AG04450 (cell line): ENCODE measurements at places on chromosomes 2 and 18. TPM values are rescaled to one million over a fixed set of nuclear protein-coding genes. Genes with fewer than 3 reads are reported as not detected.

SYT4 gene
- polyA plus RNA-seq = not detected in 2 replicates

EFEMP1 gene
- 376 and 423 TPM in 2 replicates for polyA plus RNA-seq

DNA sequence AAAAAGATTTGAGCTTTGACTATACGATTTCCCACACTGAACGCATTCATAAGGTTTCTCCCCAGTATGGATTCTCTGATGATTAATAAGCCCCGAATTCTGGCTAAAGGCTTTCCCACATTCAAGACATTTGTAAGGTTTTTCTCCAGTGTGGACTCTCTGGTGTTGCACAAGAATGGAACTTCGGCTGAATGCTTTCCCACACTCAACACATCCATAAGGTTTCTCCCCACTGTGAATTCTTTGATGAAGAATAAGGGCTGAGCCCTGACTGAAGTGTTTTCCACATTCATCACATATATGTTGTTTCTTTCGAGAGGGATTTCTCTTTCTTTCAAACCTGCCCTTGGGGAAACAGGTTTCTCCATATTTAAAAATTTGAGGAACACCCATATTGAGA is 6.9 kb downstream of the ZNF24 start:
- no peak for DNase-seq

- no peak for DNase-seq
Measured at GRCh38 chr18:23924813-23925212, 89.7 kb upstream of the TTC39C start.

DNA sequence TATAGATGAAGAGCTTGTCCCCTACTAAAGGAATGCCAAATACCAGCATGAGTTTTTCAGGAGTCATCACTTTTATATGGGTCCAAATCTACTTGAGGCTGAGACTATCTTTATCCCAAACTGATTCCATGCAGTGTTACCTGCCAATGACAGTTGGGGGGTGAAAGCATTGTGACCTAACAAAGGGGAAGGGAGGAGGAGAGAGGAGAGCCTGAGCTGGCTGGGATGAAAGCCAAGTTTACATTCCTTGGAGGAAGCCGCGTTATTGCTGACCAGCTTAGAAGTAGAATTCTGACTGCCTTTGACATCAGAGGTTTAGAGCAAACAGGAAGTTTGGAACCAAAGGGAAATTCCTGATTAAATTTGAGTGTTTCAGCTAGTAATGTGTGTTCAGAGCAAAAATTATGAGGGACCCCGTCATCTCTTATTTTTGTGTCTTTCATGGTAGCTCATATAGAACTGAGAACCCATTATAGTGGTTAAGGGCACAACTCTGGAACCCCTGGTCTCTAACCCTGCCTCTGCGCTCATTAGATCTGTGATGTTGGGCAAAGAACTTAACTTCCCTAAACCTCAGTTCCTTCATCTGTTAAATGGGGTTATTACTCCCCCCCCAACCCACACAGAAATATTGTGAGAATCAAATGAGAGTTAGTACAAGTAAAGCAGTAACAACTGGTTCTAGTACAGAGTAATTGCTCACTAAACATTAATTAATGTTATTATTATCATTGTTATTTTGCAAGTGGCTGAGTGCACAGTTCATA is 199.3 kb upstream of the EPAS1 start:
- DNase-seq = peak; percentile 97

- DNase-seq = peak; percentile 13
Measured at GRCh38 chr2:226963528-226963927, 127.7 kb downstream of the RHBDD1 start.

DNA sequence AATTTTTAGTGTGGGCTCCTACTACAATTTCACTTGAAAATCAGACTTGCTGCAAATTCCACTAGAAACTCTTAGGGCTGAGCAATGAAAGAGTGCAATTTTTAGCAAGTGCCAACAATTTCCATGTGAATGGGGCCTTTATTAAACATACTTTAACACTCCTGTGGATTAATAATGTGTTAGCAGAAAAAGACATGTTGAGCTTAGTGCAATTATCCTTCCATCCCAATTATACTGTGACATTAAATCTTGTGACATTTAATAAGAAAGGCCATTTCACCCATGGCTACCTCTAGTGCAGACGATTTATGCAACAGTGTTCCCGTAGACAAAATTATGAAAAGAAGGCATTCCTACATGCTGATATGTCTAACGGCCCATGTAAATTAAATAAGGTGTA is 639.7 kb downstream of the STK39 start:
- no peak for DNase-seq

DNA sequence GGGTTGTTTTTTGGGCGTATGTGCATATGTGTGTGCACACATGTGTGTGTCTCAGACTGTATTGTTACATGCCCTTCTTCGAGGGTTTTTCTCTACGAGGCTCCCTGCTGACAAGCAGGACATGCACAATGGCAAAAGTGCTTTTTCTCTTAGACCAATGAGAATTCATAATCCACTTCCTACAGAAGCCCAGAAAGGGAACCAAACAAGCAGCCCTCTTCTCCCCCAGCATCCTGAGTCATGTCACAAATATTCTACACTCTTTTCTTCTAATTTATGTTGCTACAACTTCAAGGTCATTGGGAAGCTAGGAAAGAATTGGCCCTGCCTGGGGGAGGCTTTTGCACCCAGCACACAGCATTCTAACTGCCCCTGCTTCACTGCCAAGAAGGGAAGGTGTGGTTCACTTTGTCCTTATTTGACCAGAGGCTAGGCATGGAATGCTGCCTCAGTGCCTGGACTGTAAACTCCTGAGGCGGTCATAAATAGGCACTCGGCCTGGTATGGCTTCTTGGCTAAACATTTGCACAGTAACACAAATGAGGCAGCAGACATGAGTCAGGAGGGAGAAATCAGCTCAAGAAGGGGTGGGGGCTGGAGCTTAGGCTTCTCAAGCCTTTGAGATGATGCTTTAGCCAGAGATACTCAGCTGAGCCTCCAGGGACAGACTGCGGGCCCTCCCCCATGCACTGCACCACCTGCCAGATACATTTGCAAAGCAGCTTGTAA is 92.7 kb upstream of the KLF7 start:
- DNase-seq = peak; percentile 99
